Sigmoid colon (tissue), 7 donors: ENCODE measurements at places on chromosomes 12 and 14. TPM values are rescaled to one million over a fixed set of nuclear protein-coding genes. Genes with fewer than 3 reads are reported as not detected.
A peak's percentile ranks its signal among the peaks of the same experiment; 100 is the strongest.

GRCh38 chr12:597926-598568, 65.2 kb downstream of the NINJ2 start:
- DNase-seq = peak; percentile 33

GRCh38 chr14:49306152-49306751, 279.9 kb downstream of the RPS29 start:
- no peak for DNase-seq

DNA sequence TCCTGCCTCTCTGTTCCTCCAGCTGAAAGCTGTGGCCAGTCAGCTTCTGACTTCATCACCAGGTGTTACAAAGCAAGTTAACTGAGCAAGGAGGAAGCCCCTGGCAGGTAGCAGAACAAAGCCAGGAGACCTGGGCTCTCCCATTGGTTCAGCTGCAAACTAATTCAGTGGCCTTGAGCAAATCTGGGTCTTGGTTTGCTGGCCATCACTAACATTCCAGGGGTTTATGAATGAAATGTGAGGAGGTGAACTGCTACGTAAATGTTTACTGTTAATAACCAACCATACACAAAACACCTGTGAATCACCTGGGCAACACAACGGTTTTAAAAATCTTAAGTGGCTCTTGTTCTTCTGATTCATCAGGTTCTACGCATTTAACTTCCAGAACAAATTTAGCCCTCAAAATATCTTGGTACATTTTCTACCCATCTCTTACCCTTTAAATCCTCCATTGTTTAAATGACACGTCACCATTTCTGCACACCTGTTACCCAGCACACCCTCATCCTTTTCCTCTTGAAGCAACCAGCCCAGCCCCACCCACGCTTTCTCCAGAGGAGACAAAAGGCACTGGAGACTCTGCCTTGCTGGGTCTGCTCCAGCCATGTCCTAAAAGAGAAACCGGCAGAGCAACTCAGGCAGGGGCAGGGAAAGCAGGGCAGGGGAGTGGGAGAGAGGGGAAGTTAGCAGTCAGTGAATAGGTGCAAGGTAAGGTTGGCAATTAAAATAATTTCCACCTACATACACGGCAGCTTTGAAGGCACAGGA, 49.3 kb upstream of the TSPAN11 start:
- no peak for DNase-seq

GAS2L3 gene
- total RNA-seq = 1.6 TPM

KCNC2 gene
- total RNA-seq = 0.41 TPM

ANO2 gene
- 2.2 TPM for total RNA-seq

DNA sequence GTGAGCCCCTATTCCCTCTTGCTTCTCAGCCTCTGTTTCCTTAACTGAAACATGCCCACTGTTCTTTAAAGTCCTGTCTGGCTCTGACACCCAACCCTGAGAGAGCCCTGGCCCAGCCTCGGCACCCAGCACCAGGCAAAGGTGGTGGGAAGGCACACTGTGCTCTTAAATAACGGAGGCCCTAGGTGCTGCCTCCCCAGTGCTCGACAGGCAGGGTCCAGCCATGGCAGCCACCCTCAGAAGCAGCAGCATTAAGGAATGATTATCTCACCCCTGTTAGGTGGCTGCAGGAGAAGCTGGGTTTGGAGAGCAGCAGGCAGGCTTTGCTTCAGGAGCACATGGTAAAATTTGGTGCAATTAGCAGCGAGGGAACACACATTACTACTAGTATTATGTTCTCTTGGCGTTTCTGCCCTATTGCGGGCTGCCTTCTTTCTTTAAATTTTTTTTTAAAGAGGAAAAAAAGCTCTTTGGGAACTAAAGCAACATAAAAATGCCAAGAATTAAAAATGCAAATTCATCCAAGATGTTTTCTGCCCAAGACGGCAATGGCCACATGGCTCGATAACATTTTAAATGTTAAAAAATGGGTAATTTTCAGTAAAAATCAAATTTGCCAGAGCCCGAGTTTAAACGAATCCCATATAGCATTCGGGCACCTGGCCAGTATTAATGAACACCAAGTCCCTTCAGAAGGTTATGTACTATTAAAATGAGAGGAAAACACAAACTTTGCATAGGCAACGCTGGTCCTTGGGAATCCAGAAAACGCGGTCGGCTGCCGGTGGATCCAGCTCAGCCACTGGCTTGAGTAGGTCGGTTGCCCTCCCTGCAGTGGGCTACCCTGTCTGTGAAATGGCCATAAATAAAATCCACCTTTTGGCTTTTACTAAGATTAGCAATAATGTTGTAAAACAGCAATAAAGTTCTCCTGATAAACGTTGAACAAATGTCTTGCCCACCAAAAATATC, 152.2 kb downstream of the BCL11B start:
- no peak for DNase-seq

P2RX7 gene
- total RNA-seq = 3.9 TPM

DNA sequence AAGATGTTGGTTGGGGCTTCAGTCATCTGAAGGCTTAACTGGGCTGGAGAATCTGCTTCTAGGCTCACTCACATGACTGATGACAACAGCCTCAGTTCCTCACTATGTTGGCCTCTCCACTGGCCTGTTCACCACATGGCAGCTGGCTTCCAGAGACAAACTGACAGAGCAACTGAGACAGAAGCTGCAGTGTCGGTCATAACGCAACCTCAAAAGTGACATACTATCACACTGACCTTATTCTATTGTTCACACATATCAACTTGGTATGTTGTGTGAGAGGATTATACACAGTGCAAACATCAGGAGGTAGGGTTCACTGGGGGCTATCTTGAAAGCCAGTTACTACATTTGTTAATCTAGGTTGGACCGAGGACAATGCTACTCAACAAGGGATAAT, 92.9 kb downstream of the PAWR start:
- DNase-seq = no peak

- DNase-seq = no peak
These were observed 42.1 kb downstream of the KDM2B start for GRCh38 chr12:121538699-121539061.

DNA sequence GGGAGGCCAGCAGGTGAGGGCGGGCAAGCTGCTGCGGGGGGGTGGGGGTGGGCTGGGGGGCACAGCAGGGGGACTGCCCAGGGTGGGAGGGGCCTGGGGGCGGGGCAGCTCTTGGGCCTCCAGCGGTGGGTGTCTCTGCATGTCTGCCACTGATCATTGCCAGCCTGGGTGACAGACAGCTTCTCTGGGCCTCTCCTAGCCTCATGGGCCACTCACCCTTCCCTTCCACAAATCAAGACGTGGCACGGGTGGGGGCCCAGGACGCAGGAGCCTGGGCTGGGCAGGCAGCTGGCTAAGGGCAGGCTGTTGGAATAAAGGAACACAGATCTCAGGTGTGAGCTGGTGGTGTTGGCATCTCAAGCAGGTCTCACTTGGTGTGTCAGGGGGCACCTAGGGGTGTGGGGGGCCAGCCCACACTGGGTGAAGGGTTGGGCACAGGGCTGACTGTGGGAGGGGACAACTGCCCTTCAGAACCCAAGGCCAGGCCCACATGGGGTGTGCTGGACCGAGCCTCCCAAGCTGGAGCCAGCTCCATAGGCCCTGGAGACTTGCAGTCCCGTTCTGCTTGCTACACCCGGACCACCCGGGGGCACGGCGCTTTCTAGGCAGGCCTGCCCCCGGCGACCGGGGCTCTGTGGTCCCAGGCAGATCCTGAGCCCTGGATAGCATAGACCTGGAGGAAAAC, 3.0 kb downstream of the TEDC1 start:
- peak; percentile 57 for DNase-seq

ACVRL1 gene
- 77.8 TPM for total RNA-seq

HOTAIR gene
- total RNA-seq = not detected

DNA sequence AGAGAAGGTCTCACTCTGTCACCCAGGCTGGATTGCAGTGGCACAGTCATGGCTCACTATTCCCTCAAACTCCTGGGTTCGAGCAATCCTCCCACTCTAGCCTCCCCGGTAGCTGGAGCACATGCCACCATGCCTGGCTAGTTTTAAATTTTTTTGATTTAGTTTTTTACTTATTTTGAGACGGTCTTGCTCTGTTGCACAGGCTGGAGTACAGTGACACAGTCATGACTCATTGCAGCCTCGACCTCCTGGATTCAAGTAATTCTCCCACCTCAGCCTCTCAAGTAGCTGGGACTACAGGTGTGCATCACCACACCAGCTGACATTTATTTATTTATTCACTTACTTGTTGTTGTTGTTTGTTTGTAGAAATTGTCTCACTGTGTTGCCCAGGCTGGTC, 22.2 kb upstream of the DIP2B start:
- no peak for DNase-seq

PLEK2 gene
- total RNA-seq = 7.8 TPM

SLC6A15 gene
- 2.6 TPM for total RNA-seq

DNA sequence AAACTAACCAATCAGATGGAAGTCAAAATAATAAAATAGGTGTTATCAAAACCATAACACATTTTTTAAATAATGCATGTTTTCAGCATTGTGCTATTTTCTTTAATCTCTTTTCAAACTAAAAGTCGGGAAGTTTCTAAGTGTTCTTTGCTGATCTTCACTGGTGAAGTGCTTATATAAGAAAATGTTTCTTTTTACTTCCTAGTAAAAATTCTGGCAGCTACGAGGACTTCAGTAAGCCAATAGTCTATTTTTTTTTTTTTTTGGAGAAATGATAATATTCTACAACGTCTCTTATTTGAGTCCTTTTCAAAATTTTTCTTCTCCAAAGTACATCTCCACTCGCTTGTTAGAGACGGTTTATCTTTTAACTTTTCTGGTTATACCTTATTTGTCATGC, 448.0 kb downstream of the SLC6A15 start:
- no peak for DNase-seq

GRCh38 chr14:90204516-90204915, 51.8 kb upstream of the PSMC1 start:
- DNase-seq = no peak

CCDC197 gene
- not detected for total RNA-seq

TMEM121 gene
- 5.0 TPM for total RNA-seq

DNA sequence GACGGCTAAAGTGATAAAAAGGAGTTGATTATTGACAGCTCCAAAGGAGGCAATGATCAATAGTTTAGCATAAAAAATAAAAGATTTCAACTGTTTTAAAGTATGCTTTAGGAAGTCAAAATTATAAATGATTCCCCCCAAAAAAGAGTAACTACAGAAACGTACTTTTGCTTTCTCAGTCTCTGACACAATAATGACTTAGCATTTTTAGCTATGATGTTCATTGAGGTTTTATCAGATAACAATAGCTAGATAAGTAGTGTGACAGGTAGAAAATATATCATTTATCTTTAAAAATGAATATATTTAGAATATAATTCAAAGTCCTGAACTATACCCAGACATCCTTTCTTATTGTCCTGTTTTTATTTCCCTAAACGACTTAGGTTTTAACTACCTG, 352.9 kb downstream of the SOX5 start:
- DNase-seq = no peak

DNA sequence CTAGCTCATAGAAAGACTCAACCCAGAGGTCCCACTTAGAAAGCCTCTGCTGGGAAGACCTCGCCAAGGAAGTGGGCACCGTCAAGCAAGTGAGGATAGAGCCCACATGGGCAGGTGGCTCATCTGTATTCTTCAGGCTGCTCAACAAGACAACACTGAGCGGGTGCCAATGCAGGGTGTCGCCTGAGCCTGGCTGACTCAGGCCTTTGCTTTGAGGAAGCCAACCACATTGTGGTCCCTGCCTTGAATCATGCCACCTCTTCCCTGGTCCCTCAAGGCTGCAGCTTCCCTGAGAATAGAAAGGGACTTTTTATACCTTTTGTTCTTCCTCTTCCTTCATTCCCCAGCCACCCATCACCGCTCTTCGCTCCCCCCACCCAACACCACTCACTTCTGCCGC, 2.1 kb upstream of the RNASE13 start:
- DNase-seq = no peak

GRCh38 chr12:119673634-119674033, 5.7 kb downstream of the PRKAB1 start:
- DNase-seq = peak; percentile 68

ATP2B1 gene
- total RNA-seq = 39.1 TPM

GRCh38 chr12:92147491-92147890, 1.8 kb upstream of the BTG1 start:
- no peak for DNase-seq

DNA sequence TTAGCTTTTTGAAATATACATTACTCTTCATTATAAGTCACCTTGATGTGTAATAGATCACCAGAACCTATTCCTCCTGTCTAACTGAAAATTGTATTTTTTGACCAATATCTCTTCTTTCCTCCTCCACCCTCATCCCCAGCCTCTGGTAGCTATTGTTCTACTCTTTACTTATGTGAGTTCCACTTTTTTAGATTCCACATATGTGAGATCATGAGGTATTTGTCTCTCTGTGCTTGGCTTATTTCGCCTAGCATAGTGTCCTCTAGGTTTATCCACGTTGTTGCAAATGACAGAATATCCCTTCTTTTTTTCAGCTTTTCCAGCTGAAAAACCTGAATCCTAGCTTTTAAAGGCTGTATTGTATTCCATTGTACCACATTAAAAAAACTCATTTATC, 82.1 kb downstream of the MIPOL1 start:
- DNase-seq = no peak

- DNase-seq = no peak
These were observed 170.2 kb downstream of the BCAT1 start for GRCh38 chr12:24778486-24779304.

SLCO1A2 gene
- not detected for total RNA-seq

DNA sequence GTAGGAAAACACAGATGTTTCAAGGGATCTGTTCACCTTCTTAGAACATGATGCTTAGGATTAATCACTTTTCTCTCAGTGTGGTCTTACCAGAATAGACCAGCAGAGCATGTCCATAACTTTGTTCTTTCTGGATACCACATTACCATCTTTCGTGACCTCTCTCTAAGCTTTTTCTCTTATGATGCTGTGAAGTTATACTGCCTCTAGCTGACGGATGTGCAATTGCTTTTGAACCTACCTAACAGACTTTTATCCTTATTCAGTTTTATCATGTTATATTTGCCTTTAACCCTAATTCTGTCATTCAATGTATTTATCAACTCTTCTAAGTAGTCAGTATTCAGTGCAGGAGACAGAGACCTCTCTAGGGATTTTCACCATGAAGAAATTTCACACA, 246.7 kb downstream of the DACT1 start:
- DNase-seq = no peak

DNA sequence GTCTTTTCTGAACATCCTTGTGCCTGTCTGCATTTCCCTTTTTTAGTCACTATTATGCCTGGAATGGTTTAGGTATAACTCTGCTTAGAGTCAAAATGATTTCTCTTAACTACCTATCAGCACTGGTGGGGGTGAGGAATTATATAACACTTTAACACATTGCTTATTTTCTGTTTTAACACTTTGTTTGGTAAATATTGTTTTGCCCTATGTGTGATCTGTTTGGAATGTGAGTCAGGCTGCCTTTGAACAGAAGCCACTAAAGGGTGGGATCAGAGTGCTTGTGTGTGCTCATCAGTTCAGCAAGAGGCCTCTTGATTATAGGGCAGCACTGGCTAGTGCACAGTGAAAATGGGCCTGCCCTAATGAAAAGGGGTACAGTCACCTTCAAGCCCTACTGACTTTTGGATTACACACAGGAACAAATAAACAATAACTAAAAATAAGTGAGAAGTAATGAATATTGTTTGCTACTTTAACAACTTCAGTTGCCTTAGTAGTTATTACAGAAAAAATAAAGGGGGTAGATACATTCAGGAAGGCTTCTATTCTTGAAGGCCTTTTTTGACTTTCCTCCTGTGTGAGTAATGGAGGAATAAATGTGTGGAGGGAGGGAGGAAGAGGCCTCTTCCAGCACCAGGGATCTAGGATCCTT, 23.2 kb downstream of the NGDN start:
- no peak for DNase-seq
